NCI-H1436 (cell line): ENCODE measurements at places on chromosomes 6 and 20.
A peak's percentile ranks its signal among the peaks of the same experiment; 100 is the strongest.

GRCh38 chr6:135813401-135813800, 38.1 kb upstream of the PDE7B start:
- no peak for DNase-seq

GRCh38 chr6:134098276-134098675, 45.9 kb upstream of the SLC2A12 start:
- no peak for DNase-seq

DNA sequence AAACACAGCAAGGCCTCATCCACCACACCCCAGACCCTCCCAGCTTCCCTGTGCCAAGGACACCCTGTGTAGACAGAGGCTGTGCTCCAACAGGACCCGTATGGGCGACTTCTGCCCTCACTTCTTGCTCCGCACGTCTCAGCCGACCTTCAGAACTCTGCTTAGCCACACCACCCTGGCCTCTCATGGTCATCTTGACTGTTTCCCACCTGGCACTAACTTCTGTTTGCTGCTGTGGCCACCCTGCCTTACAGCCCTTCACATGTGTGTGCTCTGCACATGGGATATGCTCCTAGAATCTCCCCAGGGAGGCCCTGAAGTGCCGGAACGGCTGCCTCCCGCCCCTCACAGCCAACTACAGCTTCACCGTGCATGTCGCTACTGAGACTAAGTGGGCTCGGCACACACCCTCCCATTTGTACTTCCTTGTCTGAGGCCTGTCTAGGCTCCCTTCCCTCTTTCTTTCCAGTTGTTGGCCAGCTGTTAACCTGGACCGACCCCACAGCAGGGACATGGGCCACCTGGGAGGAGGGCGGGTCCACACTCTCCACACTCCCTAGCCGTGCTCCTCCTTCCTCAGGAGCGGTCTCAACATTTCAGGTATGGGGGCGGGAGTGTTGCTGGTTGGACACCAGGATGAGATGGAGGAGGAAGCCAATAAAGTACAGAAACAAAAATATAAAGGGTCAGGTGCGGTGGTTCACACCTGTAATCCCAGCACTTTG, 69.6 kb downstream of the PYGB start:
- DNase-seq, result no peak

DNA sequence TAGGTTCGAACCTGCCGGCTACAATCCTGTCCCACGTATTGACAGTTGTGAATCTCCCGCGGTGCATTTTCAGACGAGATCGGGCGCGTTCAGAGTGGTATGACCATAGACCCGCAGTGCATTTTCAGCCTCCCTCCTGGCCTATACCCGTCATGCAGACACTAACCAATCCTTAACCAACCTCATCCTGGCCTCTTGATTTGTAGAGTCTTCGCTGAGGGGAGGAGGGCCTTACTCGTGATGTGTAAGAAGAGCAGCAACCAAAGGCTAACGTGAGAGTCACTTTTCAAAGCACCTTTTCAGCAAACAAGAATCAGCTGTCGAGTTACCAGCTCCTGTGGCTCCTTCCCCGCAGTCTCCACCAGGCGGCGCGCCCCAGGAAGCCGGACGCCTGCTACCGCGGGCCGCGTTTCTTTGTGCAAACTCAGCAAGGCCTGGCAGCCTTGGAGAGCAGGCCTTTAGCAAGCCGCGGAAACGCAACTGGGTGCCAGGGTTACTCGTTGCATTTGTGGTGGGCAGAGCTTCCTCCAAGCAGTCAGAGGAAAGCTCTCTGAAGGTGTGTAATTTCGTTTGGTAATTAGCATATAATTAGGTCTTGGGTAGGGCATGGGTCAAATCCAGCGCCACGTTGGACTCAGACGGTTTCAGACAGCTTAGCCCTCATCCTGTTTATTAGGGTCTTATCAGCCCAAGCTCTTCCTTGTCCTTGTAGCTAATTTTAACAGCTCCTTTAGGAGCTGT, 139.8 kb downstream of the OR2B2 start:
- peak; percentile 76 for DNase-seq

GRCh38 chr6:77231438-77232305, 231.6 kb downstream of the HTR1B start:
- no peak for DNase-seq

- no peak for DNase-seq
Measured at GRCh38 chr20:53274365-53274764, 302.2 kb downstream of the TSHZ2 start.

- DNase-seq, result peak; percentile 76
Measured at GRCh38 chr6:151004383-151005024, 139.0 kb downstream of the MTHFD1L start.

DNA sequence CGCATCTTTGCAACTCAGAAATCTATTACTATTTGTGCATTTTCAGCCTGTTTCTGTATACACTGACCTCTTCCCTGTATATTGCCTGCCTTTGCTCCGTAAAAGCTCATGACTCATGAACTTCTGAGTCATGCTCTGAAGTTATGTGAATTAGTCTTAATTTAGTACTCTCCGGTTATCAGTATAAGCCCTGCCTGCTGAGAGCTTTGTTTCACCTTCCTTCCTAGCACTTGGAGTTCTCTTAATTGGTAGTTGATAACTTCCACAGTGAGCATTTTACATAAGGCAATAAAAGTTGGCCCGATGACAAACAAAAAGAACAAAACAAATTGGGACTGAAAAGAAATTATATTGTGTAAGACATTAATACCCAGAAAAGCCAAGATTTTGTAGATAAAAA, 231.4 kb downstream of the GJA1 start:
- no peak for DNase-seq

GRCh38 chr6:165077876-165078275, 231.5 kb downstream of the C6orf118 start:
- DNase-seq, result no peak

DNA sequence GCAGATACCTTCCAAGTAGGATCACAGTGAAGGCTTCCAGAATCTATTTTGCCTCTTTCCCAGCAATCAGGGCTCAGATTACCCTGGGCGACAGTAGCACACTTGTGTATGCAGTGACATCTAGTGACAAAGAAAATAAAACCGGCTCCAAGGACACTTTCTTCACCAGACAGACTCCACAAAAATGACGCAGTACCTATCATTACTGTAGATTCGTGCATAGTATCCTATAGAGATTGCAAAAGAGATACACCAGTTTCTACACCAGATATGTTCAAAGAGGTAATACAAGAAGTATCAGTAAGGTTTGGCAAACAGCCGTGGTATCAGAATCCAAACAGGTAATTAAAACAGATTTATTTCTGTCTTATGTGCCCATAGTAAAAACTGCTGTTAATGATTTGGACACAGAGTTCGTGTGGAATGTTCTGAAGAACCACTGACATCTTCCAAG, 600.4 kb upstream of the JAG1 start:
- peak; percentile 50 for DNase-seq

- DNase-seq, result no peak
Measured at GRCh38 chr20:44811150-44811685, 872 bp upstream of the RIMS4 start.

GRCh38 chr6:82739303-82739702, 326.3 kb downstream of the UBE3D start:
- no peak for DNase-seq

DNA sequence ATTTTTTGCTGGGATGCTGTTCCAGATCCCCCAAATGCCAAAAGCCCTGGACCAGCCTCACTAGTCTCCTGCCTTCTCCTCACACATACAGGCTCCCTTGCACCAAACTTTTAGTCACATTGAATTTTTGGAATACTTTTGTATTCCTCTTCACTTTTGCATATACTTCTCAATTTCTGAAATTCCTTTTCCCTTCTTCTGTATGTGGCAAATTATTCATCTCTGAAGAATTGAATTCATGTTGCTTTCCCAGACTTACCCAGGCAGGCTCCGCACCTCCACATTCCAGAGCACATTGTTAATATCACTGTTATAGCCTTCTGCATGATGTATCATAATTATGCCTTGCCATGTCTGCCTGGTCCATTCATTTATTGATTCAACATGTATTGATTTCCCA, 255.3 kb upstream of the POU3F2 start:
- no peak for DNase-seq

- DNase-seq, result no peak
Measured at GRCh38 chr20:33654680-33655161, 7.4 kb upstream of the C20orf144 start.

GRCh38 chr6:71083308-71083820, 126.5 kb upstream of the B3GAT2 start:
- no peak for DNase-seq

DNA sequence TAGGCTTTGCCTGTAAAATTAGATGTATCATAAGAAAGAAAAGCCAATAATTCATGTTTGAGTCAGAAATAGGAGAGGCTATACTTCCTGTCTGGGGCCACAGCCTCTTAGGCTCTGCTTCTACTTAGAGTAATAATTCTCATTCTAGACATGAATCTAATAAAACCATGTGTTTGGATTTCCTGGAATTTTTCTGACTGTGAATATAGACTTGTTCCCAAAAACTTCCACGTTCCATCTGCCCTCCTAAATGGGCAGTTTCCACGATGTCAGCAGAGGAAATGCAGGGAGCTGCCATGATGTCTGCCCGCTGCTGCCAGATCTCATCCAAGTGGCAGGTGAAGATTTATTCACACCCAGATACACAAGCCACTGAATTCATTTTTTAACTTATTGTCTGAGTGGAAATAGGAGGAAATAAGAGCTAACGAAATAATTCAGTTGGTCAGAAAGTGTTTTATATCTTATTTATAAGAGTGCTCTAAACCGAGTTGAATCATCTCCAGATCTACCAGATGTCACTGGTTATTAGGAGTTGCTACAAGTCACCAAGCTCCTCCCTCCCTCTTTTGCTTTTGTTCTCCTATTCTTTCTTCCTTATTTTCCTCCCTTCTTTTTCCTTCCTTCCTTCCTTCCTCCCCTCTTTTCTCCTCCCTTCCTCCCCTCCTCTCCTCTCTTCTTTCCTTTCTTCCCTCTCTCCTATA, 69.3 kb downstream of the ALDH8A1 start:
- DNase-seq, result no peak

- DNase-seq, result no peak
Measured at GRCh38 chr6:152575161-152575560, 62.0 kb downstream of the SYNE1 start.

DNA sequence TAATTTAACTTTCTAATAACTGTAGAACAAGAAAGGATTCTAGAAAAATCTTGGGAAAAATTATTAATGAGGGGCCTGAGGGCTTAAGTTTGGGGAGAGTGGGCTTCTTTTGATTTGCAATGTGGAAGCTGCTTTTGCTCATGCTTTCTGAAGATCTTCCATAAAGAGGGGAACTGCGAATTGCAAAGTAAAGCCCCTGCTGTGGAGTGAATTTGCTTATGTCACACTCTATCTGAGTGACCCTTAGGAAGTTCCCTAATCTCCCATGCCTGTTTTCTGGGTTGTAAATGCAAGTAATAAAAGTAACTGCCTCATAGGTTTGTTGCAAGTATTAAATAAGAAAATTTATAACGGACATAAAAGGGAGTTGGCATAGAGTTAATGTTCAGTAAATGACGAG, 301.2 kb downstream of the PLCB1 start:
- DNase-seq, result no peak

- DNase-seq, result no peak
Measured at GRCh38 chr20:62642666-62643520, 590 bp downstream of the SLCO4A1 start.

- DNase-seq, result no peak
Measured at GRCh38 chr20:62550087-62550632, 74.4 kb upstream of the GATA5 start.

DNA sequence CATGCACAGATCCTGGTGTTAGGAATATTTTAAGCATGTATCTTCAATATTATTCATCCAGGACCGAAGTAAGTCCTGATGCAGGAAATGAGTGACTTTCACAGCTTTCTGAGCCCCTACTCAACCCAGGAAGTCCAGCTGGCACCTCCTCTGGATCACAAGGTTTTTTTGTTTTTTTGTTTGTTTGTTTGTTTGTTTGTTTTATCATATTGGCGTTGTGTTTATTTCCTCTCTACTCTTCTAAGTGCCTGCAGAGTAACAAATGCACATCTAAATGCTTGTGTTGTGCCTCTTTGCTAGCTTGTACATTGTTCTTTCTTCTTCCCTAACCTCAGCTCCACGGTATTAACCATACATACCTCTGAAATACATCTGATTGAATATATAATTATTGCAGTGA, 594.3 kb upstream of the ADGRB3 start:
- no peak for DNase-seq

DNA sequence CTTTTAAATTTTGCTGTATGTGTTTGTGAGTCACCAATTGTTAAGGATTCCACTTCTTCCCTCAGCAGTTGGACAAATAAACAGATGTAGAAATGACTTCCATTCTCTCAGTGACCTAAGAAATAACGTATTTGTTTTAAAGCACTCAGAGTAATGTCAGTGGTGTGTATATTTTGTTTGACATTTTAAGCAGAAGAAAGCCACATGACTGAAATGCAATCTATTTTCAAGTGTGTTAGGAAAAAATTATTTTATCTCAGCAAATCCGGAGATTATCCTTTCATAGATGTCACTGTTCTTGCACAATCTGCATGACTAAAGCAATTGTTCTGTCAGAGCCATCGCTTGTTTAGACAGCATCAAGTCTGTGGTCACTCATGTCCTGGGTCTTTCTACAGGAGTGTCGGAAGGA, 77.1 kb downstream of the JAG1 start:
- no peak for DNase-seq

DNA sequence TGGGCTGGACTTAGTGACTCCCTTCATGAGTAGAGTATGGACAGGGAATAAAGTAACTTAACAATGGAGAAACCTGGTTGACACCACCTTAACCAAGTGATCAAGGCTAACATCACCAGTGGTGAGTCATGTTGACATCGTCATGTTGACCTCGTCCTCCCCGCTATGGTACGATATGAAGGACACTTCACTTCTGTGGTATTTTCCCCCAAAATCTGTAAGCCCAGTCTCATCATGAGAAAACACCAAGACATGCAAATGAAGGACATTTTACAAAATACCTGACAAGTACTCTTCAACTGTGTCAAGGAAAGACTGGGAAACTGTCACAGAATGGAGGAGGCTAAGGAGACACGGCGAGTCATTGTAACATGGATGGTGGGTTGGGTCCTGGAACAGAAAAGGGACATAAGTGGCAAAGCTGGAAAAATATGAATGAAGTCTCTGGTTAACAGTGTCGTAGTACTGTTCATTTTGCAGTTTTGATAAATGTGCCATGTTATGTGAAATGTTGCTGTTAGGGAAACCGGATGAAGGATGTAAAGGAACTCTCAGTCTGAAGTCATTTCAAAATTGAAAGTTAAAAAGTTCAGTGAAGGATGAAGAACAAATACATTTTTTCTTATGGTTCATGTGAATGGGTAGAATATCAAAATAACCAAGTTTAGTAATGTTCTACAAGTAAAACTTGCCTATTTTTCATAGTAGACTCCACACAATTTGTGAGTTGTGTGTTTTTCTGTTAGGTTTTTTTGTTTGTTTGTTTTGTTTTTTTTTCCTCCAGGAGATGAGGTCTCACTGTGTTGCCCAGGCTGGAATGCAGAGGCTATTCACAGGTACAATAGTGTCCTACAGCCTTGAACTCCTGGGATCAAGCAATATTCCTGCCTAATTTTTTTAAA, 247.5 kb downstream of the TMEM242 start:
- no peak for DNase-seq
